ENCODE measurements at places on chromosomes 3 and 15.

- DNase-seq = no peak
These were observed 6.3 kb downstream of the CAV3 start for GRCh38 chr3:8739757-8740504.

GRCh38 chr3:185807445-185808068 is 17.3 kb downstream of the IGF2BP2 start:
- no peak for DNase-seq

- DNase-seq = peak; percentile 54
These were observed 300.7 kb upstream of the SATB1 start for GRCh38 chr3:18725668-18726407.

DNA sequence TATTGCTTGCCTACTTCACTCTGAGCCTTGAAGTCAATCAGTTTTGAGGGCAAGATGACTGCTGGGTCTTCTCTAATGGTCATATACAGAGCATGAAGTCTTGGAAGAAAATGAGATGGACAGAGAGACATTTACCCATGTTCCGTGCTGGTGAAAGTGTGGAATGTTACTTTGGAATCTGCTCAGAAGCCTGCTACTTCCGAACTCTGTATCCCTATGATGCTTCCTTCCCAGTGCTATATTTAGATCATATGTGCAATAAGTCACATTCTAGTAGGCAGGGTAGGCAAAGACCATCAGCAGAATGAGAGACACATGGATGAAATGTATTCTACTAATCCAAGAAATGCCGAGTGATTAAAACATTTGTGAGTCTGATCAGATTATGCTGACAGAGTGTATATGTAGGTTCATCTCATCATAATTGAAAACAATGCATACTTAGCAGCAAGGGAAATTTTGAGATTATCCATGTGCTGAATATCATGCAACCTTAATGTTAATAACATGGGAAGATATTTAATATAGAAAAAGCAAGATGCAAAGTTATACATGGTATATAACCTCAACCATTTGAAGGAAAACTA is 60.5 kb downstream of the RAB7A start:
- DNase-seq = no peak

GRCh38 chr3:126442856-126443242 is 32.8 kb downstream of the ZXDC start:
- DNase-seq = no peak

- DNase-seq = no peak
These were observed 61.7 kb downstream of the GBE1 start for GRCh38 chr3:81699536-81700320.

DNA sequence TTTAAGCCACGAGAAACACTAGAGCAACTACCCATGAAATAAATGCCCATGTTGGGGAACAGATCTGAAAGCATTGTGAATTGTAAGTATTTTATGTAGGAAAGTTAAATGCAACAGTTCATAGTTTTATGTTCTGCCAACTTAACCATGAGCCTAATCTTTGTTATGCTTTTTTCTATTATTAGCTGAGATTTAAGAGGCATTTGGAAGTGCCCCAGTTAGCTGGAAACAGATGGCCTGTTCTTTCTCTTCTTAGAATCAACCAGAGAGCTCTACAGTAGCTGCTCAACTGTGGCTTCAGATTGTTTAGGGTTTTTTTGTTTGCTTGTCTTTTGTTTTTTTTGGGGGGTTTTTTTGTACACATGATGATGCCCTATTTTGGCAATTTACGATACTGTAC is 284.4 kb downstream of the KCNH8 start:
- no peak for DNase-seq

DNA sequence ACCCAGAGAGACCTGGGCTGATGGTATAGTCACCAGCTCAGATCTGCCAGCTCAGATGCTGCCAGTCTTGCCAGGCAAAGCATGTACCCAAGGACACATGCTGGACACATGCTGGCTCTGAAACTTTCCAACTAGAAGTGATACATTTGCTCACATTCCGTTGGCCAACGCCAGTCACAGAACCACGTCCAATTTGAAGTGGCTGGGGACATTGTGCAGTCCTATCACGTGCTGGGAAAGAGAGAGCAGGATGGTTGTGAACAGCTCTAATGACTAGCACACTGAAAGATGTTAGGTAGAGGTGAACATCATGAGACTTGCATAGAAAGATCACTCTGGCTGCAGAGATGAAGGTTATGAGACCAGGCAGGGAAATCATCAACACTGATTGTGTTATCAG is 308.5 kb upstream of the ROPN1 start:
- DNase-seq = no peak

- DNase-seq = peak; percentile 20
These were observed 181.5 kb upstream of the ICE2 start for GRCh38 chr15:60660290-60661051.

- DNase-seq = no peak
These were observed 25.2 kb upstream of the SLCO2A1 start for GRCh38 chr3:134054881-134055280.

Data from CD4-positive, alpha-beta T cell treated with Interleukin-15 for 4 hours (primary cell).